ENCODE measurements at places on chromosomes 2 and 18.

DNA sequence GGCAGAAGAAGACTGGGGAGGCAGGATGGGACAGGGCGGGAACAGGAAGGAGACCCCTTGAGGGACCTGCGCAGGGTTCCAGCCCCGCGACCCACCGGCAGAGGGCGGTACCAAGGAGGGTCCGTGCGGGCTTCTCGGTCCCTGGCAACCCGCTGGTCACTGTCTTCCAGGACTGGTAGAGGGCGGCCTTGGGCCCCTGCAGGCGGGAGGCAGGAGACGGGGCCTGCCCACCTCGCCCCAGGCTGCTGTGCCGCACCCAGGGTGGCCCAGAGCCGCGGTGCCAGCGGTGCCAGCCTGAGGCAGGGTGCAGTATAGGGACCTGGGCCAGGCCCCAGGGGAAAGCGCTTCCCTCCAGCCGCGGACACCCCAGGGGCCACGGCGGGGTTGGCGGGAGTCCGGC lies 34.5 kb downstream of the NEURL3 start:
- no peak for DNase-seq

DNA sequence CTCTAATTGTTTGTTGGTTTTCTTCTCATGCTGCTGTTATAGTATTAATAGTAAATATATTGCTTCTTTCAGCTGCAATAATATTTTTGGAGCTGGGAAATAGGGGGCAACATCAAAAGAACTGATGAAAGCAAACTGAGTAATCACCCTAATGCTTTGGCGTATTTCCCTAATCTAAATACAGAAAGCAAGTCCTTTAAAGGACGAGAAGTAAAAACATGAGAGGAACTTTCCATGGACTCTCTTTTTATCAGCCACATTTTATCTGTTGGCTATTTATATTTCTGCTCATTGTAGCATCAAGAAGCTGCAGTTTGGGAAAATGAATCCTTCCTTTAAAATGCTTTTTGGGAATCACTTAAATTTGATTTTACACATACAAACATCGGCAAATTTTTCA lies 139.9 kb upstream of the SLC8A1 start:
- no peak for DNase-seq

DNA sequence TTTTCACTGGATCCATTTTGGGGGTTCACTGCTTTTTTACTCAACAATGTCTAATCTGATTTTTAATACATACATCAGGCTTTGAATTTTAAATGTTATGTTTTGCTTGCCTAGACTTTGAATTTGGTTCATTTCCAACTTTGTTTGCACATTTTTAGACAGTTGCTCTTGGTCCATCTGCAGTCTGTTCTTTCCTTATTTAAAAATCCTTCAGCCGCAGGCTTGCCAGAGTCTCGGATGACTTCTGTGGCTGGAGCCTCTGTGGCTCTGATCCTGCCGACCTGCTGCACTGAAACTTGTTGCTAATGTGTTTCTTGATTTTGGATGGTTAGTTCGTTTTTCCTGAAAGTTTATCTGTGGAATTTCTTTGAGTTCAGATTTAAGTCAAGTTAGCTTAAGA lies 172.0 kb upstream of the ALKAL2 start:
- DNase-seq = no peak

DNA sequence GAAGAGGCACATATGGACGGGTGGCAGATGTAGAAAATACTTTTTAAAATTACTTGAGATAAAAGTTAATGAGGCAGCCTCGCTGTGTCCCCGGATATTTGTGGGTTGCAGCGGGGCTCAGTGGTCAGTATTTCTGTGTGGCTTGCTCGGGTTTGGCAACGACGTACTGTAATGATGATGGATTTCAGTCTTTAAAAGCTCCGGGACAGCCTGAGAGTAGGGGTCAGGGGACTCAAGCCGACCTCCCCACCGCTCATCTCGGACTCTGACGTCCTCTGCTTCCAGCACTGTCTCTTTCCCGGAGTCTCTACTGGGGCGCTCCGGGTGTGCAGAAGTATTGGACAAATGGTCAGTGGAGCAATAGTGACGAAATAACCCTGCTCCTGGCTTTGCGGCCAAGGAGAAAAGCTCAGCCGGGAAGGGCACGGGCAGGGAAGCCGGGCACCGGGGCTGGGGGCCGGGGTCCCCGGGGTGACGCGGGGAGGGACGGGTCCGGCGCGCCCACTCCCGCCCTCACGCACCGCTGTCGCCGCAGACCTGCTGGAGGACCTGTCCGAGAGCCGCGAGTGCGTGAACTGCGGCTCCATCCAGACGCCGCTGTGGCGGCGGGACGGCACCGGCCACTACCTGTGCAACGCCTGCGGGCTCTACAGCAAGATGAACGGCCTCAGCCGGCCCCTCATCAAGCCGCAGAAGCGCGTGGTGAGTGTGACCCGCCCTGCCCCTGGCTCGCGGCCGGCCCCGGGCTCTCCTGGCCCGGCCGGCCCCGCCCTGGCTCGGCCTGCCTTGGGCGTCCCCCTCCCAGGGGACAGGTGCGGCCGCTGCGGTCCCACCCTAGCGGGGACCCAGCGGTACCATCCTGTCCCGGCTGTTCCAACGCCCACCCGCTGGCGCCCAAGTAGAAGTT lies 7.3 kb downstream of the GATA6 start:
- DNase-seq = no peak

GRCh38 chr2:238102865-238103264 lies 2.7 kb downstream of the ESPNL start:
- DNase-seq = no peak

DNA sequence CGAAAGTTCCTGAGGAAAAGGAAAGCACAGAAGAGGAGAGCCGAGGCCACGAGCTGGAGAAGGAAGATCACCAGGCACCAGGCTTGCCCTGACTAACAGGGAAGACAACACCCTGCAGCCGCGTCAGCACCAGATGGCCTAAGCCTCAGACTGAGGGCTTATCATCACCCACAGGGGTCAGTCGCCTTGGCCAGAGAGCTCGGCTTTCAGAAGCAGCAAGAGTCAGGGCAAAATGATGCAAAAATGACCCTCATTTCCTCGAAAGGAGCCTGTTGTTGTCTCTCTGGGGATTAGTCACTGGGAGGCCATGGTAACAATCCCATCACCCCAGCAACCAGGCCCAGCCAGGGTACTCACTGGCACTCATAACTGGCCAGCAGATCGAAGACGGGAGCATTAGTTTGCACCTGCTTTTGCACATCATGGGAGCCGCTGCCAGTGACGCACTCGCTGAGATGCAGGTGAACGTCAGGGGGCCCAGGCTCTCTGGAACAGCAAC lies 42.7 kb upstream of the ZFP36L2 start:
- no peak for DNase-seq

- DNase-seq = no peak
Observed at GRCh38 chr18:42429196-42429595, 474.2 kb downstream of the PIK3C3 start.
